ENCODE measurements at places on chromosomes 4 and X.

GRCh38 chr4:174375422-174375821 lies 91.7 kb downstream of the CEP44 start:
- no peak for DNase-seq

DNA sequence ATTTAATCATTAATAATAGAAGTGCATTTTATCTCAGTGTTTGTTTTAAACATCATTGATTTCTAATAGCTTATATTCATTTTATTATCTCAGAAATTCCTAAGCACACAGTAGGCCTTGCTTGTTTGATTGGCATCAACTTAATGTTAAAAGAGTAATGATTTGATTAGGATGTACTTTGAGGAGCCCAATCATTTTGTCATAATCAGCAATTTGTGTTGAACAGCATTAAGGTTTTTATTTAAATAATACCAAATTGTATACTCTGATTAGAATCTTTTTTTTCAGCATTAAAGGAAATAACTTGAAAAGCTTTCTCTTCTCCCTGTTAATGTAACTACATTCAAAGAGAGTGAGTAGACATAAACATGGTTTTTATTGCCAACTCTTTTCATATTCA lies 2262.0 kb upstream of the TENM3 start:
- DNase-seq: no peak

DNA sequence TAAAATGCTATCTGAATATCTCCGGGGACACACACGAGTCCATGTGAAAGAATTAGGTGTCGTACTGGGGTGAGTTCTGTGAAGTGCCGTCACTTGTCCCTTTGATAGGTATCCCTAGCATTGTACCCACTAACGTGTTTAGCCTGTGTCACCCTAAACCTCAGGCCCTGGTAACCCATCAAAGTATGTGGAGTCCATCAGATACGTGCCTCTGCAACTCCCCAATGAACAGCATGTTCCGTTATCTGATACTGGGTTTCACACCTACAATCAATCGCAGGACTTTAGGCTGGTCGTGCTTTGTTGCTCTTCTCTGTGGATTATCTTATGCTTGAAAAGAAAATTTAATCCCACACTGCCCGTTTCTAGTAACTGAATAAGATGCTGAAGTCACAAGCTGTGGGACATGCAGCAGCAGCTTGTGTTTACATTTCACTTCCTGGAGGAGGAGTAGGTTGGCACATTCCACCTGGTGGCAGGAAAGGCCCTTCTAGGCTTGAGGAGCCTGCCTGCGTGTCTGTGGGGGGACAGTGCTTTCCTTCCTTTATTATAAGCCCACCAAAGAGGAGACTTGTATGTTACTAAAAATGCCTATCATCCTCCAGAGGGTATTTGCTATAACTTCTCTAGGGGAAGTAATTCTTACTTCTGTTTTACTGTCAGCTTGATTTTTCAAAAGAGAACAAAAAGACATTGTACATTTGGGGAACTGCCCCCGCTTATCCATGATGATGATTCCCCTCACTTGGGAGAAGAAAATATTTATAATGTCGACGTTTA lies 127.2 kb downstream of the FNIP2 start:
- no peak for DNase-seq

DNA sequence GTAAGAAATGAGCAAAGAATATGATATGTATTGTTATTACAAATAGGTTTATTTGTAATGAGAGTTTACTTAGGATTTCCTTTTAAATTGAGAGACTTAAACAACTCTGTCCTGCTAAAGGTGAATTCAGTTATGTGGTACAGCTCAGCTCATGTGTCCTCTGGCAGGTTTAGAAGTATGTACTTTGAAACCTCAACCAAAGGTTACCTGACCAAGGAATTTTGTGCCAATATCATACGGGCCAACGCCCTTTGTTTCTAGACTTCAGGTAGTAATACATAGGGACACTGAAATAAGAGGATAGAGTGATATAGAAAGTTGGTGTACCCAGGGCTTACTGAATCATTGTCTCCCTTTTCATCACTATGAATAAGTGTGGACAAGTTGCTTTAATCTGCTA lies 25.7 kb downstream of the SLAIN2 start:
- no peak for DNase-seq

DNA sequence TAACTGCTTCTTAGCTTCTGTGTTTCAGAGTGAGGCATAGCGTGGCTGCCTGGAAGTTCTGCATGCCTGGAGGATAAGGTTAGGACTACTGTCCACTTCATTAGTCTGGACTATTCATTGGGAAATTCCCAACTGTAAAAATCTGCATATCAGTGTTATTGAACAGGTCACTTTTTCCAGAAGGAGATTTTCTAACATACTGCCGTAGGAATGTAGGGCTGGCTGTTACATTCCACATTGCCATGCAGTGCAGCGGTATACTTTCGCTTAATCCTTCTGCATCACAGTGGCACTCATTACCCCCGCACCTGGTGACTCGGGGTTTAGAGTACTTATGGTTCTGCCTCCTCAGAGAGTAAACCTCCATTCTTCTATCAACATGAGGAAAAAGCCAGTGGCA lies 104.6 kb downstream of the NPFFR2 start:
- DNase-seq: no peak

DNA sequence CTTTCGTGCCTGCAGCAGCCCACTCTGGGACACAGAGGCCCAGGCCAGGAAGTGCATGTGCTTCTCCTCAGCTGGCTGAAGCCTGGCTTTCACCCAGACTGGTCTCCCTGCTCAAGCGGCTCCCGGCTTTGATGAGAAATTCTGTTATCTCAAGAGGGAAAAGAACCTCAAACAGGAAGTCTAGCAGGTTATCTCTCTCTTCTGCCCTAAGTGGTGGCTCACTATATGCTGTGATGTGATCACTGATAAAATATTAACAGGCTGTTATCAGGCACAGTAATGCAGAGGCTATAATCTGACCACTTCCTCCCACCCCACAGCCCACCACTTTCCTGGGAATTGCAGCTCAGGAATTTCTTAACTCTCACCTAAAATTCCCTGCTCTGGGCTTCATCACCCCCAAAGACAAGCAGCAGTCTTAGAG lies 13.3 kb downstream of the CLDN2 start:
- peak; percentile 23 for DNase-seq

GRCh38 chr4:133865612-133866327 lies 335.8 kb downstream of the PABPC4L start:
- DNase-seq: no peak

GRCh38 chr4:181877329-181877848 lies 365.8 kb upstream of the TENM3 start:
- no peak for DNase-seq

- DNase-seq: no peak
Measured at GRCh38 chr4:94695384-94695783, 62.4 kb upstream of the BMPR1B start.

- DNase-seq: no peak
Measured at GRCh38 chr4:41989994-41990364, 351 bp upstream of the SLC30A9 start.

GRCh38 chr4:14022456-14022855 lies 394.9 kb upstream of the BOD1L1 start:
- no peak for DNase-seq

- DNase-seq: no peak
Measured at GRCh38 chr4:130395871-130396270, 1299.9 kb downstream of the C4orf33 start.

GRCh38 chrX:123447506-123447905 lies 263.4 kb downstream of the GRIA3 start:
- no peak for DNase-seq

GRCh38 chr4:7463566-7464258 lies 29.0 kb upstream of the PSAPL1 start:
- no peak for DNase-seq

GRCh38 chr4:141972950-141973349 lies 336.6 kb downstream of the IL15 start:
- DNase-seq: no peak

DNA sequence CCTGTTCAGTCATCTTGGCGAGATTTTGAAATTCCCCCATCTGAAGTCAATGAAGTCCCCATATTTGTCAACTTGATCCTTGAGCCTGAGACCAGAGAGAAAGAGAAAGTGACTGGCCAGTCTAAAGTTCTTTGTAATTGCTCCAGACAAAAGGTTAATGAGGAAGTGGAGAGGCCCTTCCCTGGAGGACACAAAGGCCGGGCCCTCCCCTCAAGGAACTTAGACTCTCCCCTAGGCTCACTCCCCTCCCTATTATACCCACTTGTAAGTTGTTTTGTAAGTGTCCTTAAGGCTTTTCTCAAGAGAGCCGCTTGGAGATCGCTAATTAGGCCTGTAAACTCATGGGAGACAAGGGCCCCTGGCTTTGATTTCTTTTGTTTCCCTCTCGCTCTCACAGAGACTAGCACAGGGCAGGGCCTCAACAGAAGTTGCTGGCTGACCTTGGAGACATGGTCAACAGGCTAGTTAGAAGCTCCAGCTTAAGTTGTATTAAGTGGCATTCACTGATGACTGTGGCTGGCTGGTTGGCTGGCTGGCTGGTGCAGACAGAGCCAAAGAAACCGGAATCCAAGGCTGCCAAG lies 20.3 kb upstream of the GPC4 start:
- DNase-seq: no peak

- no peak for DNase-seq
Measured at GRCh38 chr4:1846580-1846979, 9.4 kb downstream of the LETM1 start.

DNA sequence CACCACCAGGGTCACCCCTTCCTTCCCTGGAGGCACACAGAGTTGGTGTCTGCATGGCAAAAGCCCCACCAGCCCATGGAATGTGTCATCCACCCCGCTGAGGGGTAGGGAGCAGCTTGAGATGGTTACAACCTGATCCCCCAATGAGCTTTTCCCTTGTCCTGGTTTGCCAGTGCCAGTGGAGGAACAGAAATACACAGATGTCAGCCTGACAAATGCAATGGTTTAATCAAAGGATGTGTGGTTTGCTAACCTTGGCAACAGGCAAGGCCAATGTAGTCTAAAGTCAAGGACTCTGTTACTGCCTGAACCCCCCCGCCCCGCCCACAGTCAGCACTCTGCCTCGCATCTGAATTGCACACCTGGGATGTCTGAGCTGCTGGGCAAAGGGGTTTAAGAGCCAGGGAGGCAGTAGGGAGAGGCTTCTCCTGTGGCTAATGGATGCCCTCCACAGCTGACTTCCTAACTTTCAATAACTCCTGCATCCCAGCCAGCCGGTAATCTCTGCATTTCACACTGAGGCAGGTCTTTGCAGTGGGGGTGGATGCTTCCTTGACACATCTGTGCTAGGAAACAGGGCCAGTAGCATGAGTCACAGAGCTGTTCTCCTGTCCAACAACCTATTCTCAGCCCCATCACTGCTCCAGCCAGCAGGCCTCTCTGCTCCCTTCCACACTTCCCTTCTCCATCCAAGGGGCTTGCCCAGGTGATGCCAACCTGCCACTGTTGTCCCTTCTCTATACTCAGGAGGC lies 137.5 kb downstream of the AMMECR1 start:
- no peak for DNase-seq

- no peak for DNase-seq
Measured at GRCh38 chr4:121155893-121156292, 8.2 kb downstream of the TNIP3 start.

DNA sequence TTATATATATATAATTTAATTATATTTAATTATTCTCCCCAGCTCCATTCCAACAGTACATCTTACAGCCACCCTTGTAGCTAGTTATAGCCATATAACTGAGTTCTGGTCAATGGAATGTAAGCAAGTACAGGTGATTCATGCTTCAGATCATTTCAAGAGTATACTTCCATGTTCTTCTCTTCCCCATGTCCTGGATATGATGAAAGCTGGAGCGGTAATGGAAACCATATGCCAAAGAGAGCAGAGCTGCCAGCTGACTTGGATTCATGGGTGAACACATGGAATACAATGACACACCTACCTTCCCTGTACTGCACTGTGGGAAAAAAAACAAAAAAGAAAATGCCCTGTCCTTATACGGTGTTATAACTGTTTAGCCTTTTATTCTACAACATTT lies 17.5 kb upstream of the CORIN start:
- no peak for DNase-seq

DNA sequence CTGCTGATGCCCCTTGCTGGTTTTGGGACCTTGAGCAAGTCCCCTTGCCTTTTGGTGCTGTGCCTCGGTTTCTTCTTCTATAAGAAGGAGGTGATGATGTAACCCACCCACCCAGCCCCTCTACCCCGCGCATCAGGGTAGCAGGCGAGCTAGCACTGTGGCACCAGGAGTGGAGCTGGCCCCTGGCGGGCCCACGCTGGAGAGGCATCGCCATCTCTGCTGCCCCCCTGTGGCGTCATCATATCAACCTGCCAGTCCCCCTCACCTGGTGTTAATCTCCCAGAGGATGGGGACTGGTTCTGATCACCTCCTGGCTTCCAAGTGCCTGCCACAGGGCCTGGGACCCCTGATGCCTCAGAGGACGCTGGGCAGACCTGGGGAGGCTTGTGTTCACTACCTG lies 6.3 kb upstream of the SORCS2 start:
- DNase-seq: no peak

DNA sequence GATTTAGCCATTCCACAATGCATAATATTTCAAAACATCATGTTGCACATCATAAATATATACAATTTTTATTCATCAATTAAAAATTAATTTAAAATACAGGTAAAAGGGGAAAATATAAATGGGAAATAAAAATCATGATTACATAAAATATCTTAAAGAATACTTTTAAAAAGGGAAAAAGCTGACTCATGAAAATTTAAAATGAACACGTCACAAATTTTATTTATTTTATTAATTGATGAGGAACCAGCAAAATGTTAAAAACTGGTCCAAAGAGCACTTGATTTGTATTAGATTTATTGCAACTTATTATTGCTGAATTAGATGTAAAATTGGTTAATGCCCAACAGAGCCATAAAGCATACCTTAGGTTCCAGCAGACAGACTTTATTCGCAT lies 78.5 kb upstream of the ANK2 start:
- DNase-seq: no peak

- no peak for DNase-seq
Measured at GRCh38 chr4:53076374-53076958, 214.3 kb downstream of the RASL11B start.

- no peak for DNase-seq
Measured at GRCh38 chrX:9414416-9414815, 50.4 kb upstream of the TBL1X start.

DNA sequence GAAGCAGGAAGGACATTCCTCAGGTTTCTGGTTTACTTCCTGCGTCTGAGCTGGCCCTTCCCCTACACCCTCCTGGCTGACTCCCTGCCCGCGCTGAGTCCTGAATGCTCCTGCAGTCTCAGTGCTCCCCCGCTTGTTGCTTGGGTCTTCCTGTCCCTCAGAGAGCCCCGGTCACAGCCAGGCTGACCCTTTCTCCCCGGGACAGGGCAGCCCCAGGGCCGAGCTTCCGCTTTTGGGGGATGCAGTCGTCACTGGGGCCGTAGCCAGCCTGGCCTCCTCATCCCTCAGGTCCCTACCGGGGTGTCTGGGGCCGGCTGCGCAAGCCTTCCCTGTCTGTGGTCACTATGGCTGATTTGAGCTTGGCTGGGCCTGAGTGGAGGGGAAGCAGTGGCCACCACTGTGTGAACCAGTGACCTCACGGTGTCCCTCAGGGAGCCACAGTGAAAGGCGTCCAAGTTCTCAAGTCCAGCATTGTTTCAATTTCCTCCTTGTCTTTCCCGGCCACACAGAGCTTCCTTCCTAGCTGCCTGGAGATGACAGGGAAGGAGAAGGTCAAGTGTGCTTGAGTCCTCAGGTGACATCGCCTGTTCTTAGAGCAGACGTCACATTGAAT lies 34.1 kb upstream of the ASMTL start:
- no peak for DNase-seq

- DNase-seq: no peak
Measured at GRCh38 chr4:172202480-172203076, 389.4 kb downstream of the GALNTL6 start.

All from GF-D8 (cell line).